Activated B cell treated with CpG ODN at 0.5 μM for 24 hours (primary cell): ENCODE measurements at places on chromosomes 2 and 18.

- DNase-seq, result no peak
Measured at GRCh38 chr18:56475250-56475649, 163.1 kb downstream of the TXNL1 start.

DNA sequence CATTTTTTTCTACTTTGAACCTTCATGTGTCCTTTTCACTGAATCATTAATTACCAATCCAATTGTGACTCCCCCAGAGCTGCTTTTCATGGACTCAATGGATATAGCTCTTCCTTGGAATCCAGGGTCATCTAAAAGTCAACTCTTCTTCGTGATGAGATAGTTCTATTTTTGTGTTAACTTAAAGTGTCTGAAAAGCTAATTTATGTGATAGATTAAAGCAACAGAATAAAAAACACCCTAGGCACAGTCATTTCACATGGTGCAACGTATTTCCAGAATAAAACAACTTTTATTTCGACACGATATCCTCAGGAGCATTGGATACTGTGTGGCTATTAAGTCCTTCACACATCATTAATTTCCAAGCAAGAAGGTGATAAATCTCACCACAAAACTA is 250.6 kb upstream of the SPHKAP start:
- no peak for DNase-seq

DNA sequence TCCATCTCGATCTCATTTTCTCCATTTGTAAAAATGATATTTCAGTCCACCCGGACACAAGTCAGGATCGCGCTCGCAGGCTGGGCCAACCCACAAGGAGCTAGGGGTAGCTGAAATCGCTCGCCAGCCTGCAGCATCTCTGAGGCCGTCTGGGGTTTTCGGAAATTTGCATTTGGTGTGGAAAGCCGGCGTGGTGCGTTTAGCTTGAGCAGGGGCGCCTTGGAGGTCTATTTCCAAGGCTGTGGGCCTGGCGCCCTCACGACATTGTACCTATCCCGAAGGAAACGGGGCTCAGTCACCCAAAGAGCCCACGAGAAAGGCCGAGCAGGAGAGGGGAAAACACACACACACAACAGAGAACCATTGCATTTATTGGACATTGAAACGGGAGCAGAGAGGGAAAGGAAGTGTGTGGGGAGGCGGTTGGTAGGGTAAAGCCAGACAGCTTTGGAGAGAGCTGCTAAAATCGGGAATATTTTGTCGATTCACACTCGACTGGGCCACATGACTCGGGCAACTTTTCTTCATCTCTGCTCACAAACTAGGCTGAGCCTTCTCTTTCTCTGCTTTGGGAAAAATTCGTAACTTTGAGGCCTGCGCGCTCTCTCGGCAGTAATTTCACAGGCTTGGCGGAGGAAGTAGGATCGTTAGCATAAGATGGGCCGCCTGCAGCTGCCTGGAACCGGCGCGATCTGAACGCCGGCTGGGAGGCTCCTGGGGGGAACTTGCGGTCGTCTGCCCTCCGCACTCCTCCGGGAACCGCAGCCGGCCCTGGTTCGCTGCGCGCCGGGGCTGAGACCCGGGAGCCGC is 1.1 kb upstream of the HOXD8 start:
- DNase-seq, result no peak

GRCh38 chr2:41791523-41791922 is 256.3 kb upstream of the PKDCC start:
- no peak for DNase-seq

- no peak for DNase-seq
Measured at GRCh38 chr2:33333433-33333832, 143.0 kb upstream of the RASGRP3 start.

DNA sequence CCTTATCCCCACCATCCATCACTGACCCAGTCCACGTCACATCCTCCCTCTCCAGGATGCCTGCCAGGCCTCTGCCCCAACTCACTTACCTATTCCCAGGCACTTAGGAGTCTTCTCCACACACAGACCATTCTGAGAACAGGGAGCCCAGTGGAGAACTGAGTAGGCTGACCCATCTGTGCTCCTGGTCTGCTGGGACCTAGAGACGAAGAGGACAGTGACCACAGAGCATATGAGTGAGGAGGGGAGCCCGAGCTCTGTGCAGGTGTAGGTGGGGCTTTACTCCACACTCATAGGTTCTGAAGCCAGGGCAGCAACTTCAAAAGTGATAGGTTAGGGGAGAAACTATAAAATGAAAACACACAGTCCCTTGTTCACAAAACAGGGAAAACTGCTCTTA is 130.0 kb downstream of the NDUFA10 start:
- no peak for DNase-seq

DNA sequence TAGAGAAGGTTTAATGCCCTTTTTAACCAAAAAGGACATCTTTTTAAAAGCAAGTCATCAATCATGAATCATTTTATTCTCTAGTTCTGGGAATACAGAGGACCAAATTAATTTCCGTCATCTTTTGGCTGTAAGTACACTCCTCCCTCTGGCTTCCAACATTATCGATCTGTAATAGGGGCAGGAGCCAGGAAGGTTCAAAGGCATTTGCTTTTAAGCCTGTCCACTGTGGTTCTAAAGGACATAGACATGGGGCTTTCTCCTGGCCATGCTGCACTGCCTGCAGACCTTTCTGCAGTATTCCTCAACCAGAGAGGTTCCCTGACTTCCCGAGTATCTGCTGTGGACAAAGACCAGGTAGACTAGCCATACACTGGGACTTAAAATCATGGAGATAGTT is 170.5 kb downstream of the MYO5B start:
- DNase-seq, result no peak

- no peak for DNase-seq
Measured at GRCh38 chr2:133247631-133248030, 320.6 kb downstream of the NCKAP5 start.

DNA sequence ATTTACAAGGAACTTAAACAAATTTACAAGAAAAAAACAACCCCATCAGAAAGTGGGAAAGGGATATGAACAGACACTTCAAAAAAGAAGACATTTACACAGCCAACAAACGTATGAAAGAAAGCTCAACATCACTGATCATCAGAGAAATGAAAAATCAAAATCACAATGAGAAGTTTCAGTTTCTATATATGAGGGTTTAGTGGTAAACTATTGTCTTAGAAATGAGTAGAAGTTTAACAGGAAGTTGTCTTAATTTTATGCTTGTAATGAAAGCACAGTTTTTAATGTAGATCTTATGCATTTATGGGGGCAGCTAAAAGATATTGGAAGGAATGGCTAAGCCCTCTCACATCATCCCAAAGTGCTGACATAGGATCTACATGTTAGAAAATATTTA is 325.4 kb downstream of the ERBB4 start:
- DNase-seq, result no peak

GRCh38 chr2:85277416-85278158 is 50.2 kb downstream of the TGOLN2 start:
- DNase-seq, result no peak

DNA sequence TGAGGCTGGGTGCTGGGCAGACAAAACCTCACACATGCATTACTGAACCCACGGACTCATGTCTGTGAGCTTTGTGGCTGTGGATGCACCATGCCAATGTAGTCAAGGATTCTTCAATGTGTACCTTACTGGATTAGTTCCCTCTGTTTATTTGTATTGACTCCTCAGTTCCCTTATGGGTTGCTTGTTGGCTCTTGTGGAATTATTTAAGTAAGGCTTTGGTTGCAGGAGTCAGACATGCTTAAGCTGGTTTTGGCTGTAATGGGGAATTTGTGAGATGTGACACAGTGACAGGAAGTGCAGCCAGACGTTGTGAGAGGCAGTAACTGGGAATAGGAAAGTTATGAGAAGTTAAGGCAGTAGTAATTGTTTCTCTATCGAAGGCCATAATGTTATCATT is 13.6 kb upstream of the IL1RN start:
- no peak for DNase-seq

DNA sequence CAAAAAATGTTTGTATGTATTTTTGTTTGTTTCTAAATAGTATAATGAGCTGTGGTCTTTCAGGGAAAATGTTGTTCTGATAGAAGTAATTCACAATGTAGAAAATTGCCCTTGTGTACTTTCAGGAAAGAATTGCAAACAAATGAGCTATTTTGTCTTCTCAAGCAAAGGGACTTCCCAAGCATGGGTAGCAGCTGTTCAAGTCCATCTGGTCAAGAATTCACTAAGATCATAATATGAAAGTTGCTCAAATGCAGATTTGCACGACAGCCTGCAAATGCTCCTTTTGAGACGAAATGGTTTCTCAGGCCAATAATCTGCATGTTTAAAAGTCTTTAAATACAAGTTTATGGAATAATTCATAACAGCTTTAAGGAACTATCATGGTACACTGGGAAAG is 51.9 kb upstream of the HNMT start:
- DNase-seq, result no peak

GRCh38 chr18:32717126-32717525 is 55.7 kb downstream of the KLHL14 start:
- no peak for DNase-seq
